ENCODE measurements at places on chromosomes 1 and 21.

DNA sequence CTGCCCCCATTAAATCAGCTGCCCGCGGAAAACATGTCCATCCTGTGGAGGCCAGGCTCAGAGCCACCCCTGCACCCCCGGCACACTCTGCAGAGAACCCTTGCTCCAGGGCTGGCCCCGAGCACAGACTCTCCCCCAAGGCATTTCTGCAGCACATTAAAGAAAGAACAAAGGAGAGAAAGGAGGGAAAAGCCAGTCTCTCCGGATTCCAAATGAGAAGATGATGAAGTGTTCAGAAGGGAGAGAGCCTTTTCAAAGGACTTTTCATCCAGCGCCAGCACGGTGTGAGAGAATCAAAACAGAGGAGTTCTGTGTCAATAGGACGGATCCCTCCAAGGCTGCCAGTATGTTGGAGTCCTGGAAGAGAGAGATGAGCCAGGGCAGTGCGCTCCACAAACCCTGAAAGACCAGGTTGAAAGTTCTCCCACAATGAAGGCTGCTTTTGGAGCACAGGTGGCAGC is 498.3 kb downstream of the NPHP4 start:
- no peak for DNase-seq

GRCh38 chr1:171850651-171851350 is 9.5 kb downstream of the DNM3 start:
- DNase-seq: no peak

- DNase-seq: no peak
Observed at GRCh38 chr1:23611601-23612327, 52.5 kb upstream of the ID3 start.

GRCh38 chr1:116713474-116713873 is 40.8 kb upstream of the CD2 start:
- no peak for DNase-seq

DNA sequence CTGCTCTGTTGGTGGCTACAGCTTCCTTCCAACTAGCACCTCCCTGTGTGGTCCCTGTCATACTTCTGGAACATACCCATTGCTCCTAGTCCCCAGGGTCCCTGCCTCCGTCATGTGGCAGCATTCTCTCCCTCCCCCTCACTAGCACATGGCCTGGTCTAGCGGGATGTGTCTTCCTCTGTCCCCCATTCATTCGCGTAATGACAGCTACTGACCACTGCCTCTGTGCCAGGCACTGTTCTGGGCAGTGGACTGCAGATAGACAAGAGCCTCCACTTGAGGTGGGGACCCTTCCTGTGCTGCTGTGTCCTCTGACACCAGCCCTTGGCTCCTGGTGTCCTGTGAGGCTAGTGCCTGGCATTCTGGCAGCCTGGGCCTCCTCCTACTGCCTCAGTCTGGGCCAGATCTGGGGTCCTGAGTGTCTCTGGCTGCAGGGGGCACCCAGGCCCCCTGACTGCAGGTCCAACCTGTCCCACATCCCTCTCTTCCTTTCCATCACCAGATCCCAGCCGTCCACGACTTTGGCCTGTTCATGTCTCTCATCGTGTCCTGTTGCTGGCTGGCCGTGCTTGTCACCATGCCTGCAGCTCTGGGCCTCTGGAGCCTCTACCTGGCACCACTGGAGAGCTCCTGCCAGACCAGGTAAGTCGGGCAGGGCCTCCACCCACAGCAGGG is 38.1 kb downstream of the DISP3 start:
- DNase-seq: no peak

DNA sequence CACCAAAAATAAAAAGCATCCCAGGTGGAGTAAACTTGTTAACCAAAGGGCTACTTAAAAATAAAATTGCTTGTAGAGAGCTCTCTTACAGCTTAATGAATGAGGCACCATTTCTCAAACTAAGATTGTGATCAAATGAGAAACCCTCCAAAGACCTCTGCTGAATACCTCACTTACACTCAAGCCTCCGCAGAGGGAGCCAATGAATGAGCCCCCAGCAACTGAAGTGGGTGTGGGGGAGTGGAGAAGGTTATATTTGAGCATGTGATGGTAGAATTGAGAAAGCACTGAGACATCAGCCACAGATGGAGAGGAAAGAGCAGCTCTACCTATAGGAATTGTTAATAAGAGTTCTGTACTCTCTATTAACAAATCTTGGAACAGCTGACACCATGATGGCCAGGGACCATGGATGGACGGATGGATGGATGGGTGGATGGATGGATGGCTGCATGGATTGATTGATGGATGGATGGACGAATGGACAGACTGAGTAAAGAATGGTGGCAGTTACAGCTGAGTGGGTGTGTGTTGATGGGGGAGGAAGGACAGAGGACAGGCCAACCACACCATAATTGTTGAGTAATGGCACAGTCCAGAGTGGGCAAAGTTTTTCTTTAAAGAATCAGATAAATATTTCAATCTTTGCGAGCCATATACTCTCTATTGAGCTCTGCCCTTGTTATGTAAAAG is 20.3 kb upstream of the TIAM1 start:
- DNase-seq: peak; percentile 42

DNA sequence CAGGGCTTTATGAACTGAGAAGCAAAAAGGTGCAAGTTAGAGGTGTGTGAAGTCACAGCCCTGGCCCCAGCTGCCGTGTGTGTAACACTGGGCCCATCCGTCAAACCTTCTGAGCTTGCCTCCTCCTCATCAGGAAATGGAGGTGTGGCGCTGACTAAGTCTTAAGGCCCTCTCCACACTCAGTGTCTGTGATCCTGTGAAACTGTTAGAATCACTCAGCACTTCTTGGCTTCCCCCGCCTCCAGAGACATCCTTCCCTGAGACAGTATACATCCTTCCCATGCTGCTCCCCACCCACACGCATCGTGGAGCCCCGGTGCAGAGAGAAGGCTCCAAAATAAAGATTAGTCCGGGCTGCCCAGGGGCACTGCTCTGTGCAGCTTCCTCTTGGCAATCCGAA is 33.3 kb downstream of the LRP8 start:
- DNase-seq: peak; percentile 28

GRCh38 chr1:32350785-32351398 is 11.4 kb downstream of the FAM229A start:
- DNase-seq: peak; percentile 86

GRCh38 chr1:102234753-102235359 is 238.1 kb upstream of the OLFM3 start:
- DNase-seq: no peak

All from stimulated activated naive CD8-positive, alpha-beta T cell treated with anti-CD3 and anti-CD28 coated beads, Interleukin-15, Interleukin-2, amounts not matched to agents 100 U/mL and 50 U/mL, for 24 hours (primary cell).